Glomerular endothelial cell (primary cell): ENCODE measurements at places on chromosomes 5 and 9. TPM values are rescaled to one million over a fixed set of nuclear protein-coding genes. Genes with fewer than 3 reads are reported as not detected.

Gene TMEM38B
- total RNA-seq = 8.8 and 8.9 TPM in 2 replicates

DNA sequence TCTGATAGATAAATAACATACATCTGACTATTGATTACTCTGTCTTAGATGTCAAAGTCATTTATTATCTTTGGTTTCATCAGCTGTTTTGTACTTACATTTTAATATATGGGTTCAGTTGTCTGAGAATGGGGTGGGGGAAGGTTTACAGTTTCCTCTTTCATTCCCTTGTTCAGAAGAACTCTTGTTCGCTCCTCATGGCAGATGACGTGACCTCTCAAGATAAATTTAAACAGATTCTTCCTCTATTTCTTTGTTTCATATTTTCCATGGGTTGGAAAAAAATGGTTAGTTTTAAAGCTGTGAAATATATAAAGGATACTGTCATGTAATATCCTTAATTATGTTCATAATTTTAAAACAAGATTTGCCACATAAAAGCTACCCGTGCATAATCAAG lies 61.4 kb downstream of the TSSK1B start:
- DNase-seq = no peak

Gene FAM78A
- total RNA-seq = 8.2 and 25.2 TPM in 2 replicates

GRCh38 chr9:3043369-3043768 lies 199.5 kb upstream of the PUM3 start:
- no peak for DNase-seq

GRCh38 chr5:35083150-35083549 lies 35.4 kb upstream of the AGXT2 start:
- no peak for DNase-seq

Gene ALDH1A1
- 10.5 and 172 TPM in 2 replicates for total RNA-seq

Gene C8G
- not detected in 2 replicates for total RNA-seq

DNA sequence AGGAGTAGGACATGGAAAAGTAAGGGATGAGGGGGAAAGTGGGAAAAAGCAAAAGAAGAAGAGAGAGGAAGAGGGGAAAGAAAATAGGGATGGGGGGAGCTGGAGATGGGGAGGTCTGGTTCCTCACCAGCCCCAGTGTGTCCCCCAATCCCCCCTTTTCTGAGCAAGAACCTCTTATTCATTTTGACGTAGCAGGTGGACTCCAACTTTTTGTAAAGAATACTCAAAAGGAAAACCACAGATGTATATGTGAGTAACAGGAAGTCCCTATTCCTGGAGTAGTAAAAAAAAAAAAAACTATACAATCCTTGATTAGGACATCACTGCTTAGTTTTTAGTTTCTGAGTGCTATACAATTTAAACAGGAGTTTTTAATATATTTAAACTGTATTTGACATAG lies 3.9 kb upstream of the CFAP95 start:
- DNase-seq = no peak

Gene SPINK5
- total RNA-seq = 0.12 and 3.2 TPM in 2 replicates

- DNase-seq = no peak
These were observed 71.3 kb downstream of the GLIS3 start for GRCh38 chr9:4228606-4229005.

GRCh38 chr5:72234265-72234700 lies 85.8 kb downstream of the MRPS27 start:
- DNase-seq = no peak

Gene NRG2
- total RNA-seq = 0.23 and 0.39 TPM in 2 replicates

DNA sequence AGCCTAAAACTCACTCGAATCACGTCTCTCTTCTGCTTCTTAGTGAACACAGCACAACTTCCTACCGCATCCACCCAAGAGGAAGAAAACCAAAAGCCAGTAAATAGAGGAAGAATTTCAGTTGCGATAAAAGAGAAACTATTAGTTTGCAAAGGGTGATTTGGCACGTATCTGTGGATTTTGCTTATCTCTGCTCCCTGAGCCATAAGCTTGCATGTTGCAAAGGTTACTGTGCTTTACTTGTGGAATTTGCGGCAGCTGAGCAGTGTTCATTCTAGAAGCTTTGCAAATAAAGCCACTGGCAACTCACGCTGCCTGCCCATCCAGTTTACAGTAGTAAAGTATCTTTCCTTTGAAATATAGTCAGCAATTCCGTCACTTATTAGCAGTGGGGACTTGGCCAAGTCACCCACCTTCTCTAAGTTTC lies 149.0 kb upstream of the PCA3 start:
- DNase-seq = no peak

- DNase-seq = no peak
These were observed 128.6 kb upstream of the GRHPR start for GRCh38 chr9:37293664-37294524.

Gene TAF11L2
- not detected in 2 replicates for total RNA-seq

DNA sequence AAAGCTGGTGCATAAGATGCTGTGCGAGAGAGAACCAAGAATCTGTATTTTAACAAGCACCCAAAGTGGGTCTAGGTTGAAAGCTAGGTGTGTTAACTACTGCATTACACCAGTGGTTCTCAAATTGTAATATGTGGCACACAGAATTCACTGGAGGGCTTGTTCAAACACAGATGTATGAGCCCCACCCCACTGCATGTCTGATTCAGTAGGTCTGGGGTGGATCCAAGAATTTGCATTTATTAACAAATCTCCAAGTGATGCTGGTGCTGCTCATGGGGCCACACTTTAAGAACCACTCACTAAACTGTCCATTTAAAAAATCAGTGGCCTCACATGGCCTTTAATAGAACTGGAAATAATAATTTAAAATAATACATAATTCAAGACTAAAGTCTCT lies 40.4 kb downstream of the LPAR1 start:
- no peak for DNase-seq

DNA sequence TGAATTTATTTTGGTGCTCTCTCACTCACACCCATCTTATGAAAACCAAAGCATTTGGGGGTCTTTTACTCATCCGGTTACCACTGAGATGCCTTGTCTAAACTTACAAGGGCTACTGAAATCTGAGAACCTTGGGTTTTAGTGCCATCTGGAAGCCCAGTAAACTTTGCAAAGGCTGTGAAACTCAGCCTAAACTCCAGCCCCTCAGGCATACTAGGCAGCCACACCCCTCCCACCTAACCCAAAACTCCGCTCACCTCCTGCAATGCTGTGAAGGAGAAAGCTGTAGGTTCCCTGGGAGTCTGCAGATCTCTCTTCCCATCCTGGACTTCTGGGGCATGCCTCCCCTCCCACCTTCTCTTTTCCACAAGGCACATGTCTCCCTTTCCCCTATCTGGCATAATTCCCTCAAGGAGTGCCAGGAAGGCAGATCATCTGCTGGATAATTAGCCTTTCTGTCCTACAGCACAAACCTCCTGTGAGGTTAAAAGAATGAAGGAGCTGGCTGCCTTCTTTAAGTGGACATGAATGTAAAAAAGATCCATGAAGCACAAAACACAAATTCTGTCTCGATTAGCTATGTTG lies 71.5 kb upstream of the ANXA1 start:
- no peak for DNase-seq

GRCh38 chr5:37975531-37975930 lies 135.7 kb upstream of the GDNF start:
- no peak for DNase-seq

DNA sequence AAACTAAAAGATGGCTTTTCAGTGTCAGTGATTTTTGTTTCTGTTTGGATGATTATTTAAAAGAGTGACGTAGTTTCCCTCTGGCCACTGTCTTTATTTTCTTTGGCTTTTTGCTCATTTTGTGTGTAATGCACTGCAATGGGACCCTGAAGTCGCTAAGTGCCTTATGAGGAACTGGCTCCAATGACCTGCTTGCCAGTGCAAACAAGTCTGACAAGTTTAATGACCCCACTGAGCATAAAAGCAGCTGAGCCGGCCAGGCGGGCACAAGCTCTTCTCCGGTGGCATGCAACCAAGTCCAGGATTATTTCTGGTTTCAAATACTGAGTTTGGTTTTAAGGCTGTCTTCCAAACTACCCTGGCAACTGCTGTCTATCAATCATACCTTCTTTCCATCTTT lies 15.6 kb upstream of the GNA14 start:
- no peak for DNase-seq

Gene NDOR1
- 10.3 and 12.8 TPM in 2 replicates for total RNA-seq

DNA sequence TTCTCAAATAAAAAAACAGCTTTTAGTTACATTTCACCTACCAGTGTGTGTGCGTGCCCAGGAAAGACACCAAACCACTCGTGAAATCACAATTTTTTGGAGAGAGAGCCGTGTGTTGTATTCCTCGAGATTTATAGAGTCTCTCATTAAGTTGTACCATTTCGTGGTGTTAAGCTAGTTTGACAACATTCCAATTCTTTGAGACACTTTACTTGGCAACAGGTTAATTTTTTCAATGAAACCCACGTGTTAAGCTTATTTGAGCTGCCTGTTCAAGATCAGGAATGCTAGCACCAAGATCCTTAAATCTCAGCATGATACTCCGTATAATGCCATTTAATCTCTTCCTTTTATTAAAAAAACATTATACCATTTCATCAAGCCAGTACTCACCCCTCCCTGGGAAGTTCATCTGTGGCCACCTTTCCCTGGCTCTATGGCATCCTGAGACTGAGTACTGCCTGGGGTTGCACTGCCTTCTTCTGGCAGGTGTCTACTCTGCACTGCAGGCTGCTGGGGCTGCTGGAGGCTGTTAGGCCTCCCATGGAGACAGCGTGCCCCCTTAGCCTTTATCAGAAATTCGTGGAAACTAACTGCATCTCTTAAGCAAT lies 143.7 kb downstream of the ARHGAP26 start:
- no peak for DNase-seq

DNA sequence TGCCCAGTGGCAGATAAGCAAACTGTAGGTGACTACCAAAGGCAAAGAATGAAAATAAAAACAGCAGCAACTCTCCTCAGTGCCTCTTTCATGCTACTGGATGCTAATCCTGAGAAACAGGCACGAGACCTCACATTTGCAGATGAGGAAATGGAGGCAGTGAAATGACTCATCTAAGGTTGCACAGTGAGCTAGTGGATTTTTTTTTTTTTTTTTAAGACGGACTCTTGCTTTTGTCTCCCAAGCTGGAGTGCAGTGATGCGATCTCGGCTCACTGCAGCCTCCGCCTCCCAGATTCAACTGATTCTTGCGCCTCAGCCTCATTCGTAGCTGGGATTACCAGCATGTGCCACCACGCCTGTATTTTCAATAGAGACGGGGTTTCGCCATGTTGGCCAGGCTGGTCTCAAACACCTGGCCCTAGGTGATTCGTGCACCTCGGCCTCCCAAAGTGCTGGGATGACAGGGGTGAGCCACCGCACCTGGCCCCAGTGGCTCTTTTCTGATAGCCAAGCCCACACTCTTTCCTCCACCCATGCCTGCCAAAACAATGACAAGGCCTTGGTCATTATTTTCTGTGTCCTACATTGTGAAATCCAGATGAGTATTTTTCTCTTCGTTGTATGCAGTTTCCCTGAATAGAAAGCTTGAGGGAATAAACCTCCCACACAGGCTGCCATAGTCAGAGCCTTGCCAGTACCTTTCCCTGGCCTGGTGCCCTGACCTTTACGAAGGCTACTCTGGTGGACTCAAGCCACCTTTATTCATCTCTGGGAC lies 19.2 kb downstream of the DOCK2 start:
- DNase-seq = no peak

Gene CBY3
- total RNA-seq = 3.0 TPM in 1 of 2 replicates, not detected in the other

Gene WNK2
- 0.06 TPM in 1 of 2 replicates, not detected in the other for total RNA-seq

Gene SPATA31C1
- not detected in 2 replicates for total RNA-seq

Gene PCDHGB3
- 2.6 and 5.5 TPM in 2 replicates for total RNA-seq
